ENCODE measurements at places on chromosomes 1 and 21.

- no peak for DNase-seq
Measured at GRCh38 chr1:14728516-14728915, 130.0 kb downstream of the KAZN start.

- DNase-seq = no peak
Measured at GRCh38 chr1:53085405-53085804, 23.4 kb downstream of the PODN start.

GRCh38 chr1:168163670-168164069, 15.1 kb upstream of the TIPRL start:
- no peak for DNase-seq

- no peak for DNase-seq
Measured at GRCh38 chr21:16302851-16303282, 573.1 kb downstream of the USP25 start.

GRCh38 chr1:153597206-153597605, 15.7 kb downstream of the S100A16 start:
- peak; percentile 80 for DNase-seq

GRCh38 chr1:29945426-29945825, 709.1 kb downstream of the PTPRU start:
- no peak for DNase-seq

GRCh38 chr1:63326106-63326472, 3.7 kb downstream of the FOXD3 start:
- DNase-seq = no peak

DNA sequence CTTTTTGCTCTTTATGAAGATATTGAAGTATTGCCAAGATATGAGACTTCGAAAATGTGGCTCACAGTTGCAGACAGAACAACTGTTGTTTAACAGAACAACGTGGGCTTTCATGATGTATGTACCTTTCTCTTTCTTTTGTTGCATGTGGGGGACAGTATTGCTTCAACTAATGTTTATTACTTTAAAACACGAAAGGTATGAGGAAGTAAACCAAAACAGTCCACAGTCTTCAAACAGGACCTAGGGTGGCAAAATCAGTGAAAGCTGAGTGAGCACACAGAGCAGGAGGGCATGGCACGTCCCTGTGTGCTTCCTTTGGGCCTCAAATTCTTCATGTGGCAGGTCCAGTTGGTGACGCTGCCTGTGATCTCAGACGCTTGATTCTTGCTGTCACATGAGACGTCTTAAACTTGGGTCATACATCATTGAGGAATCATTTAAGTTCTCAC, 7.8 kb upstream of the CHAF1B start:
- DNase-seq = no peak

- DNase-seq = no peak
Measured at GRCh38 chr1:3054474-3054873, 14.5 kb upstream of the PRDM16 start.

DNA sequence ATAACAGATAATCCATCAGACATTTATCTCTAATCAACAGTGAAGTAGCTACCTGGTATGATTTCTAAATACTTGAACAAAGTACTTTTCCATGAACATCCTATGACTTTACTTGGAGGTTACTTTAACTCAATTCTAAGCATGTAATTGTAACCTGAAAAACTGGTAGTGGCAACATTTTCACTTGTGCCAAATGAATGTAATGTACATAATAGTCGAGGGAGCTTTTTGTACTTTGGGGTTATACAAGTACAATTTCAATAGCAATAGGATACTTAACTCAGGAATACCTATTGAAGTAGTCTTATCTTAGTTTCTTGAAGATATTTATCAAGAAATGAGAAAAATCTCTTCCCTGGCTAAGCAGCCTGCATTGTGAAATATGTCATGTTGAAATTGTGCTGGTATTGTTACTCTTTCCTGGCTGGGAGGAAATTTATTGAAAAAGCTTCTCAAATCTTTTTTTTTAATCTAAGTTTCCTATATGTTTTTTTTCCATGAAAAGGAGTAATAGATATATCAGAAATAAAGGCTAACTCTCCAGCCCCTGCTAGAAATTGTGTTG, 33.7 kb upstream of the CACYBP start:
- DNase-seq = no peak

- peak; percentile 29 for DNase-seq
Measured at GRCh38 chr1:160284220-160284781, 632 bp downstream of the PEX19 start.

DNA sequence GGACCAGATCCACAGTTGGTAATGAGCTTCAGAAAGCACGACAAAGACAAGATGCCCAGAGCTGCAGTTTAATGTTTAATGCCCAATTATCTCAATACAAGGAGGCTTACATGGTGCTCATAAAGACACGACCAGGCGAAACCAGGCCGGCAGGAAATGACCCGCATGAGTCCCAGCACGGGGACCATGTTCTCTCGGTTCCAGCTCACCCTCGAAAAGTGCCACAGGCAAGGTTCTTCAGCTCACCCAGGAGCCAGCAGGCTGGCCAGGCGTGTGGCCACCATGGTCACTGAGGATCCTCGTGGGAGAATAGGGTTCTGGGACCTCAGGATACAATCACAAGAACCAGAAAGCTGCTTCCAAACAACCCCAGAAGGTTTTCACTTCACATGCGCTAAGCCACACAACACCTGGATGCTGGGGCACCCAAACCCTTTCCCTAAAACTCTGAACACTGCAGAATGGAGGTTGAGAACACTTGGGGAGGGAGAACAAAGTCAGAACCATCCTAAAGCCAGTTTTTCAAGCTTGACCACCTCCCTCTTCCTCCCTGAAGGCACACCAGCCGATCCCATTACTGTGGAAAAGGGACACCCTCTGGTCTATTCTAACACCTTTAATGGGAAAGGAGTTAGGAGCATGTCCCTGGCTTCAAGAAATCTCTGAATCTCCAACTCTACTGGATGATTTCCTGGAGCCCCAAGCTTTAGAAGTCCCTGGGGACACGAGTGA, 22.6 kb upstream of the ASAP3 start:
- no peak for DNase-seq

- DNase-seq = no peak
Measured at GRCh38 chr1:188343914-188344313, 1515.2 kb downstream of the PLA2G4A start.

DNA sequence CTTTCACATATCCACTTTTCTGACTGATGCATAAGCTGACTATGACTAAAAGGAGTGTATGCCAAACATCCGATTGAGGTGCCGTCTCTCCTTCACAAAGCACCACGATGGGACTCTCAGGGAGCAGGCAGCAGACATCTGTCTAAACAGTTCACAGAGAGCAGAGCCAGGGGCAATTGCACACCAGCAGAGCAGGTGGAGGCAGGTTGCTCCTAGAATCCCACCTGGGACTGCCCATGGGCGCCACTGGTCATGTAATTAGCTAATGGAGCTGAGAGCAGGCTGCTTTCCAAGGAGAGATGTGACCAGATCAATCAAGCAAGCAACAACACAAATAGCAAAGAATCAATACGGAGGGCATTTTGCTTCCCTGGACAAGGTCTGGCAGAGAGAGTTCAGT, 30.5 kb upstream of the COA6 start:
- no peak for DNase-seq

DNA sequence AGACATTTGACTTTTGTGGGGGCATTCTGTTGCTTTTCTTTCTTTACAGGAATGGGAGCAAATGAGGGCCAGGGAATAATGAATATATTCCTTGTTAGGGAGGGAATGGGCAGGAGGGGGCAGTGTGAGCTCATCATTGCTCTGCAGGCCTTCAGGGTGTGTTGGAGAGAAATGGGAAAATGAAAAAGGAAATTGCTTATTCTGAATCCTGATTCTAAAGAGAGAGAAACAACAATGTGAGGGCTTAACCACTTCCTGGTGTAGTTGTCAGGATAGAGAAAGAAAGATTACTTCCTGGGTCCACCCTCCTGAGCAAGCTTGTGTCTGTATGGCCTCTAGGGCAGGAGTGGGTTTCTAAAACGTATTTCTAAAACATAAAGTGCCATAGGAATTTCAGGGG, 28.3 kb downstream of the VANGL2 start:
- DNase-seq = peak; percentile 36

GRCh38 chr1:244450597-244451538, 841 bp downstream of the ADSS2 start:
- peak; percentile 29 for DNase-seq

- DNase-seq = no peak
Measured at GRCh38 chr1:39087435-39087834, 61.3 kb downstream of the NDUFS5 start.

GRCh38 chr1:212284332-212284743, 872 bp upstream of the PPP2R5A start:
- DNase-seq = no peak

- DNase-seq = no peak
Measured at GRCh38 chr1:245168086-245168485, 13.3 kb downstream of the KIF26B start.

DNA sequence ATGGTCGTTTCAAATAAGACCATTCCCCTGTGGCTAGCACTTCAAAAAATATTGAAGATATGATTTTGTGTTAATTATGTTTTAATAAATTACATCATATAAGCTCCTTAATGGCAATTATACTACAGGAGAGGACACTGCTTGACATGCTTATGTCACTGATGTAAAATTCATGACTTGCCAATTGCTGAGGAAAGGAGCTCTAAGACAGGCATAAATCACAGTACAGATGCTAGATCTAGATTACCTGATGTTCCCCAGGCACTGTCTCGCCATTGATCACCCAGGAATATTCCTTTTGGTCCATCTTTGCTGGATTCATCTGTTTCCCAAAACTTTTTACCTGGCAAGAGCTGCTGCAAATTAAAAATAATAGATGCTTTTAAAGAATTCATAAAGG, 58.8 kb downstream of the PUM1 start:
- DNase-seq = no peak
